RPMI8226 (cell line): ENCODE measurements at places on chromosomes 5 and 9.

- no peak for DNase-seq
These were observed 62.9 kb upstream of the BARX1 start for GRCh38 chr9:94017939-94018531.

DNA sequence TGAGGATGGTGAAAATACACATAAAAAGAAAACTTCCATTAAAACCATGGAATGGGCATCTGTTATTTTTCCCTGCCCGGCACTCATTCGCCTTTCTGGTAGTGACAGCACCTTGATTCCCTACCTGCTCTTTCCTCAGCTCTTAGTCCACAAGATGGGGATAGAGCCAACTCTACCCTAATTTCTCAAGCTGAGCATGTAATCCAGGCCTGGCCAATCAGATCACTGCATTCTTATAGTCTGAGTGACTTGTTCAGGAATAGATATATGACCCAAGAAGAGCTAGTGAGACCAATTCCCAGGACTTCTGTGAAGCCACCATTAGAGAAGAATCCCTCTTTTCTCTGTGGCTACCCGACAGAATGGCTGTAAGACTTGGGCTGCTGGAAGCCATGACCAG, 58.1 kb downstream of the TSSK1B start:
- peak; percentile 16 for DNase-seq

DNA sequence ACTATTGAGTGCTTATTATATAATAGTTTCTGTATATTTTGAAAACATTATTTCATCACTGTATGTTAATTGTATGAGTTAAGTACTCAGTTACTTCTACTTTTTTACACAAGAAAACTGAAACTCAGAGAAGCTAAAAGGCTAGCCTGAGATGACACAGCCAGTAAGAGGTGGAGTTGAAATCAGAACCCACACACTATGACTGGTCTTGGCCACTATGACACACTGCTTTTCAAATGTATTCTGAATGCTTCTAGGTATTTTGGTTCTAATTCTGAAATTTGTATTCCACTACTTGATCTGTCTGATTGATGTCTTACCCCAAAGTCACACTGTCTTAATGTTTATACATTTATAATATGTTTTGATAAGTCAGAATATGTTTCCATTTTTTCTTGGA, 181.8 kb downstream of the ZDHHC21 start:
- DNase-seq, result no peak

- DNase-seq, result no peak
These were observed 359.7 kb downstream of the TRIM32 start for GRCh38 chr9:117046666-117047327.

DNA sequence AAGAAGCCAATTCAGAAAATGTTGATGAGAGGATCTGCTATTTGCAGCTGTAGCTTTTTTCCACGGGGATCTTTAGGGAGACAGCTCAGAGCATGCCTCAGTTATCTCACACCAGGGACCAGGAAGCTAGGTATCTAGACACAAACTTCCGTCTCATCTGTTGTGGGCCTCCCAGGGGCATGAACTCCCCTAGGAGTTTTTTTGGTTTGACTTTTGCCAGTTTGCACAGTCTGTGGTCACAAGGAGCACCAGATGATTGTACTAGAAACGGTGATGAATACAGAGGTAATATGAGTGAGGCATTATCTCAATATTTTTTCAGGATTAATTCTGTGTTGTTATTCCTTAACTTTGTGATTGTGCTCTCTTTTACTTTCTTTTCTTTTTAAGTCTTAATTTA, 533.2 kb upstream of the SEMA6A start:
- DNase-seq, result no peak

- DNase-seq, result no peak
These were observed 10.9 kb downstream of the DAB2IP start for GRCh38 chr9:121662359-121662758.
